ENCODE measurements at places on chromosomes 12 and 14.

- H3K36me3 ChIP-seq = peaks cover 16% of the 10 kb centered on the region
- H3K27me3 ChIP-seq = no peaks in the 10 kb centered on the region
- H3K4me3 ChIP-seq = no peak overlapping the region
- DNase-seq = no peak
Observed at GRCh38 chr12:122215771-122216170, 10.1 kb downstream of the DIABLO start.

- H3K36me3 ChIP-seq = no peaks in the 10 kb centered on the region
- no peaks in the 10 kb centered on the region for H3K27me3 ChIP-seq
- no peak overlapping the region for H3K27ac ChIP-seq
Observed at GRCh38 chr14:42437809-42438208, 831.1 kb downstream of the LRFN5 start.

GRCh38 chr12:70049596-70050360, 193.5 kb upstream of the CNOT2 start:
- peaks cover 1% of the 10 kb centered on the region for H3K27me3 ChIP-seq
- H3K36me3 ChIP-seq = peaks cover 5% of the 10 kb centered on the region
- H3K4me3 ChIP-seq = no peak overlapping the region
- H3K4me1 ChIP-seq = peaks cover 17% of the 10 kb centered on the region
- no peak overlapping the region for H3K27ac ChIP-seq

DNA sequence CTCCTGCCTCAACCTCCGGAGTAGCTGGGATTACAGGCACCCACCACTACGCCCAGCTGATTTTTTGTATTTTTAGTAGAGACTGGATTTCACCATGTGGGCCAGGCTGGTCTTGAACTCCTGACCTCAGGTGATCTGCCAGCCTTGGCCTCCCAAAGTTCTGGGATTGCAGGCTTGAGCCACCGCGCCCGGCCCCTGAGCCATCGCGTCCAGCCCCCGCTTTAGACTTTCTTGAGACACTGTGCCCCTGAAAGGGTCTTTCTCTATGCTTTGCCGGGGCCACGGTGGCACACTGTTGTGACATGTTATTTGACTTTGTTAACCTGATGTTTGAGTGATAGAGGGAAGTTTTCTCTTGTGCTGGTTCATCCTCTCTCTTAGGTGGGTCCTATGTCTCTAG, 186.4 kb downstream of the BTG1 start:
- no peak overlapping the region for H3K4me3 ChIP-seq
- H3K27ac ChIP-seq = no peak overlapping the region
- H3K27me3 ChIP-seq = peaks cover 2% of the 10 kb centered on the region

DNA sequence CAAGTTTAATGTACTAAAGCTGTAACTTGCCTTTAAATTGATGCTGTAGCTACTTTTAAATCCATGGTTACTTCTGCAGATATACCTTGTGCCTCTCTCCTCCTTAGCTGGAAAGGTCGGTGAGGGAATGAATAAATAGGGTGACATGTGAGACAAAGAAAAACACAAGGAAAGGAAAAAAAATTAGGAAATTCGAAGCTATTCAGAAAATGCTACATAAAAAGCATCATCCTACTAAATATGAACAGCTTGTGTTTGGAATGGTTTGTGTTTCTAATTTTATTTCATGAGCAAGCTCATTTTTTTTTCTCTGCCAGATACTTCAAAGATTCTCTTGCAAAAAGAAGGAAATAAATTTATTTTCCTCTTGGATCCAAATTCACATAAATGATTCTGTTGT, 186.3 kb upstream of the NUDT4 start:
- no peak overlapping the region for H3K4me3 ChIP-seq
- DNase-seq = no peak
- H3K27ac ChIP-seq = no peak overlapping the region
- H3K4me1 ChIP-seq = no peaks in the 10 kb centered on the region
- no peaks in the 10 kb centered on the region for H3K27me3 ChIP-seq
- no peaks in the 10 kb centered on the region for H3K36me3 ChIP-seq
